ENCODE measurements at places on chromosomes 5 and 9.
A peak's percentile ranks its signal among the peaks of the same experiment; 100 is the strongest.

GRCh38 chr5:89399548-89399947, 516.6 kb upstream of the MEF2C start:
- DNase-seq, result no peak

DNA sequence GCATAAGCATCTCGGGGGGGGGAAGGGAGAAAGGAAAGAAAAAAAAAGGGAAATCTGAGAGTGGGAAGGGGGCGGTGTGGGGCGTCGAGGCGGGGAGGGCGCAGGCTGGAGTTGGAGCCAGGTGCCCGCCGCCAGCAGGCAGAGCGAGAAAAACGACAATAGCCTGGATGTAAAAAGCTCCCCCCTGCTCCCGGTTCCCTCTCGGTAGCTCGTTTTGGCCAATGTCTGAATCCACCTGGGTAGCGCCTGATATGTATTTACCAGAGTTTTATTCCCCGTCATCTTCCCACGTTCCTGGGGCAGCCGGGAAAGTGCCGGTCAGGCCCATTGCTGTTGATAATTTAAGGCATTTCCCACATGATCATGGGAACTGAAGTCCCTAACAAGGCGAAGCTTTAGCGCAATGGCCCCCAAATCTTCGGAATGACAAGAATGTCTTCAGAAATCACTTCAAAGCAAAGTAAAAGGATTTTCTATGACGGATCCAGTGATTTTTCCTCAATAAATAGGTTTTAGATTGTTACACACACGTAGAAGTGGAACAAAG, 3.0 kb upstream of the OTP start:
- DNase-seq, result no peak

- no peak for DNase-seq
Observed at GRCh38 chr5:179212870-179213269, 132.4 kb downstream of the ADAMTS2 start.

DNA sequence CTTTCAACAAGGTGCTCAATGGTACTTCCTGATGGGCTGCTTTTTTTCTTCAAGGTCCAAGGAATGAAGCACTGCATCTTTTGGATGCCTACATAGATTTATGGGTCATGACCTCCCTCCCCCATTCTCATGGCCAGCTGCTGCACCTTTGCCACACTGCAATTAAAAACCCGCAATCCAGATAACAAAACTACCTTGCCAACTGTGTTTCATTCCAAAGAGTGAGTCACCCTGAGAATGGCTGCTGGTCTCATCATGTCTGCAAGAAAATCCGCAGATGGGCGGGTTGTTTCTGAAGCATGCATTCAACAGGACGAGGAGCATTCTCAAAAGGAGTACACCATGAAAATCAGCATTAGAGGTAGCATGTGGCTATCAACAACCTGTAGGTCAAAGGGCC, 139.8 kb downstream of the ELAVL2 start:
- no peak for DNase-seq

- DNase-seq, result no peak
Observed at GRCh38 chr9:6123416-6123815, 92.2 kb upstream of the IL33 start.

- no peak for DNase-seq
Observed at GRCh38 chr9:106478312-106478711, 384.7 kb upstream of the ZNF462 start.

DNA sequence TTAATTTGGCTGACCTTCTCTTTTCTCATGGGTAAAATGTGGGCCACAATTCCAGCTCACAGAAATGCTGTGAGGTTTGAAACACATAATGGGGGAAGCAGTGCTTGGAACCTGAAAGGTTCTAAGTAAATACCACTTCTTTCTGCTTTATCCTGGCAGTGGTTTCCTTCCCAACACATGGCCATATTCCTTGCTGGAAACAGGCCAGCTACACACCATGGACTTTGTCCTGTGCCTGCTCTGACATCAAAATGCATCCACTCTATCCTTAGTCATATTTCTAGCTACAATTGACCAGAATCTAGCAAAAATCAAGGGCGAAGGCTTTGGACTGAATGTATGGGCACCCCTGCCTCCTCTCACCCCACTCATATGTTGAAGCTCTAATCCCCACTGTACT, 93.1 kb upstream of the TRPC7 start:
- DNase-seq, result no peak

DNA sequence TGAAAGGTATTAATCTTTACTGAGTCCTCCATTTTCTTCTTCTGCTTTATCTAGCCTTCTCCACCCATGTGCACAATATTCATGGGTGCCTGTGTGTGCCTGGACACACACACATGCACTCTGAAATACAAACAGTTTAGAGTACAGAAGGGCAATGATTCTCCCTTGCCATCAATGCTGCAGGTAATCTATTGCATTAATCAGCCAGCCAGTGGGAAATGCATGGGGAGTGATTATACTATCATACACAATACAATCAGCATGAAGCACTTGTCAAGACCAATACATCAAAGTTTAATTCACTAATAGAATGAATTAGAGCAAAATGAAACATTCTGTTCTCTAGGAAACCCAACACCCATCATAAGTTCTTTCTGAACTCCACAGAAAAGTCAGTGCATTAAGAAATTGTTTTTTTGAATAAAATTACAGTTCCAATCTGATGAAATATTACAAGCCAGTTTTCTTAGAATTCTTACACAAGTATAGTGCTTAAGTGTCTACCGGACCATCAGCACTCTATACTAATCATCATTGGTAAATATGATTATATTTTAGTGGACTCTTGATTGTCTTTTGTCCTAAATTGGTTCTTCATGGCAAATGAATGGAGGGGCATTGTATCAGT, 172.2 kb downstream of the ZSWIM6 start:
- DNase-seq, result no peak

DNA sequence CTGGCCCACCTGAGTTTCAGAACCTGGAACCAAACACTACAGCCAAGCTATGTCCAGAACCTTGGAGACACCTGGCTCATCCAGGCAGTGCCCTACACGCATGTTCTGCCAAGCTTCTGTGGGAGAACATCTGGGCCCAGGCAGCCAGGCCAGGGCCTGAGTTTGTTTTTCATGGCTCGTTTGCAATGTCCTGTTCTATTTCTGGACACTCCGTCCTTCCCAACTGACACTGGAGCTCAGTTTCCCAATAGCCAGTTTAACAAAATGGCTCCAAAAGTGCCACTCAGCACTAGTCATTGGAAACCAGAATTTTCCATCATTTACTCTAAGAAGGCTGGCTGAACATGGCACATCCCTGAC, 38.6 kb downstream of the SH3RF2 start:
- no peak for DNase-seq

DNA sequence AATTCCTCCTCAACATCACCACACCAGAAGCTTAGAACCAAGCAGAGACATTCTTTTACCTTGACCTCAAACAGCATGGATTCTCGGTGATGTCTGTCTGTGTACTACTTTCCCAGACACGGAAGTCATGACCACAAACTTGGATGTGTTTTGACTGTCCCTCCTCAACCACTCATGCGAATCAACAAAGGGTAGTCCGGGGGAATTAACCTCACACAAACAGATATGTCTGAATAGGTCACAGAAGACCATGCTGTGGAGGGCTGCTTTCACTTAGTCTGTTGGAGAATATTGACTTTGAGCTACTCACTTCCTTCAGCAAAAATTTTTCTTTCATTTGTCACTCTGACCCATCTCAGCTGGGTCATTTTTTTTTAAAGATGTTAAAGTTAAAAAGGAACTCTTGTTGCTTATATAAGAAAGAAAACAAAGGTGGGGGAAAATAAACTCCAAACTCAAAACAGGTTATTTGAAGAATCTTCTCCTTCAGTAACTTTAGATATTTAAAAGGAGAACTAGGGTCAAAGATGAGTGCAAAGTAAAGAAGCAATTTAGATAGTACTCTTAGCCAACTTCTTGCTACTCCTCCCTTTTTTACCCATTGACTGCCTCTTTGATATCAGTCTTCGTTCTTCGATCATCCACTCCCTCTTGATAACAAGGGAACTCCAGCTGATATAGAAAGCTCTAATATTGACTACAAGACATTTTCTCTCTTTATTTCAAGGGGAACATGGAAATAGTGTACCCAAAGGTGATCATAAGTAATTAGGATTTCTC, 343.4 kb upstream of the CDH6 start:
- DNase-seq, result no peak

DNA sequence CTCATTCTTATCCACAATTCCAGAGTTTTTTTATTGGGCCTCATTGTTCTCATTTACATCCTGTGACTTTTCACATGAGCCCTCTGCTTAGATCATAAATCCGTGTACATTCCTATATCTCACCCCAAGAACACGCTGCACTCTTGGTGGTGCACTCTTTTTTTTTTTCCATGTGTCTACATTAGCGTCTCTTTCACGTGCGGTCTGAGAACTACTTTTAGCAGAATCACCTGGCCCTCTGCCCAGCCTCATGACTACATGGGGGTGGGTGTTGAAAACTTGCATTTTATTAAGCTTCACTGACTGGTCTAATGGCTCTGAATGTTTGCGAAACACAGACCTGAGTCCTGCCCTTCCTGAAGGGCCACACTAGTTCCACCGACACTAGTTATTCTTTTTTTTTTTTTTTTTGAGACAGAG, 18.6 kb downstream of the C9orf57 start:
- peak; percentile 56 for DNase-seq

Data from NCI-H2081 (cell line).